Esophagus squamous epithelium (tissue), 5 donors: ENCODE measurements at places on chromosomes 2 and 18.

- H3K36me3 ChIP-seq: no peaks in the 10 kb centered on the region
- H3K4me1 ChIP-seq: no peaks in the 10 kb centered on the region
- no peaks in the 10 kb centered on the region for H3K27me3 ChIP-seq
- H3K27ac ChIP-seq: no peak overlapping the region
- no peak overlapping the region for H3K4me3 ChIP-seq
- DNase-seq: no peak
Observed at GRCh38 chr2:24984912-24985311, 13.2 kb upstream of the DNAJC27 start.

GRCh38 chr18:34696671-34697070, 13.4 kb upstream of the DTNA start:
- H3K4me1 ChIP-seq: peaks cover 8% of the 10 kb centered on the region
- no peaks in the 10 kb centered on the region for H3K27me3 ChIP-seq
- DNase-seq: no peak

DNA sequence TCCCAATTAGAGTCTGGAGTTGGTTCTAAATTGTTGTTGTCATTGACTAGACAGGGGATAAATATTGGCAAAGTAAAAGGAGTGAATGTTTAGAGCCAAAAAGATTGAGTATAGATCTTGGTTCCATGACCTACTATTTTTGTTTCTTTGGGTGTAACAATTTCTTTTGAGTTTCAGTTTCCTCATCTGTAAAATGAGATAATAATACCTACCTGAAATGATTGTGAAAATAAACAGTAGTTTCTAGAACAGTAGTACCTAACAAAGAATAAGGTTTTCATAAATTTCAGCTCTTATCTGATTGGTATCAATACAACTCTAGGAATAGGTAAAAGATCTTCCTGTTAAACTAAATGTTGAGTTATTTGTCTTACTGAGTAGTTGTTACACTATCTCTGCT, 56.8 kb downstream of the PMS1 start:
- DNase-seq: no peak
- no peaks in the 10 kb centered on the region for H3K27me3 ChIP-seq
- no peak overlapping the region for H3K4me3 ChIP-seq
- no peak overlapping the region for H3K27ac ChIP-seq
- H3K4me1 ChIP-seq: no peaks in the 10 kb centered on the region
- peaks cover 23% of the 10 kb centered on the region for H3K36me3 ChIP-seq

DNA sequence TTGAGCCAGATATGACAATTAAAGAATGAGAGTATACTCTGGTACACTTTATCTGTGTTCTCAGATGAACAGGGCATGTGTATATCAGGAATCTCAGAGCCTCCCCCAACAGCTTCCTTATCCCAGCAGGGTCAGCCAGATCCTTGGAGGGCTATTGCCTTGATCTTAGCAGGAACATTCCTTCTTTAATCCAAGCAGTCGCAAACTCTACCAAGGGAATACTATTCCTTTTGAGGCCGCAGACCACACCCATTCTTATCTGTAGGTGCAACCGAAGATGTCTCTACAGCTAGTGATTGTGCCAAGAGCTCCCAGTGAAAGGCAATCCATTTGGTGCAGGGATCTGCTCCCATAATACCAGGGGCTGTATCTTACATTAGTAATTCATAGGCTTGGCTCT, 118.3 kb upstream of the DOK6 start:
- no peaks in the 10 kb centered on the region for H3K27me3 ChIP-seq
- H3K4me3 ChIP-seq: no peak overlapping the region
- no peaks in the 10 kb centered on the region for H3K4me1 ChIP-seq

DNA sequence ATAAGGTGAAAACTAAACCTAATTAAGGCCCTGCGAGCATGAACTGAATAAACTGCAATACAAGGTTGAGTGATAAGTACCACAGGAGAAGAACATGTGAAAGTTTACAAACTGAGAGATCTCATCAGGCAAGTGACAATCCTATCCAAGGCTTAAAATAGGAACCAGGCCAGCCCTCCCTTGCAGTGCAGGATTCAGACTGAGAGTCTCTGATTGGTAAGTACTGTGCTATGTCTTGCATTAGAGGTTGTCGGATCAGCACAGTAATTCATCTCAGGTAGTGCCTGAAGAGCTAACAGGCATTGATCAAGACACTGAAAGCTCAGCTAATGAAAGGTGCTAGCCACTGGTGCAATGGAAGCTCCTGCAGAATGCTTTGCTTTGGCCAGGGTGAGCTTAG, 801.7 kb upstream of the ID2 start:
- DNase-seq: no peak
- no peak overlapping the region for H3K4me3 ChIP-seq
- H3K4me1 ChIP-seq: no peaks in the 10 kb centered on the region
- H3K27ac ChIP-seq: no peak overlapping the region
- H3K27me3 ChIP-seq: no peaks in the 10 kb centered on the region
- no peaks in the 10 kb centered on the region for H3K36me3 ChIP-seq

- no peaks in the 10 kb centered on the region for H3K36me3 ChIP-seq
- H3K4me1 ChIP-seq: no peaks in the 10 kb centered on the region
- no peaks in the 10 kb centered on the region for H3K27me3 ChIP-seq
- H3K27ac ChIP-seq: no peak overlapping the region
Observed at GRCh38 chr2:13401312-13401711, 684.6 kb downstream of the TRIB2 start.

GRCh38 chr2:32699151-32699550, 71.3 kb downstream of the TTC27 start:
- H3K4me1 ChIP-seq: no peaks in the 10 kb centered on the region
- no peak for DNase-seq
- no peak overlapping the region for H3K4me3 ChIP-seq
- H3K27me3 ChIP-seq: no peaks in the 10 kb centered on the region
- H3K36me3 ChIP-seq: peaks cover 3% of the 10 kb centered on the region

- H3K27me3 ChIP-seq: no peaks in the 10 kb centered on the region
- no peak overlapping the region for H3K27ac ChIP-seq
- no peaks in the 10 kb centered on the region for H3K4me1 ChIP-seq
- no peak overlapping the region for H3K4me3 ChIP-seq
- no peak for DNase-seq
Observed at GRCh38 chr2:237873897-237874551, 14.6 kb downstream of the RAMP1 start.

- H3K36me3 ChIP-seq: no peaks in the 10 kb centered on the region
- H3K27me3 ChIP-seq: peaks cover 5% of the 10 kb centered on the region
Observed at GRCh38 chr2:173290046-173290445, 64.6 kb upstream of the CDCA7 start.

- DNase-seq: no peak
- no peaks in the 10 kb centered on the region for H3K27me3 ChIP-seq
- H3K4me1 ChIP-seq: no peaks in the 10 kb centered on the region
- H3K36me3 ChIP-seq: no peaks in the 10 kb centered on the region
- H3K27ac ChIP-seq: no peak overlapping the region
Observed at GRCh38 chr2:133986081-133986837, 267.6 kb upstream of the MGAT5 start.

GRCh38 chr2:164737612-164738081, 104.0 kb downstream of the COBLL1 start:
- no peak overlapping the region for H3K4me3 ChIP-seq
- H3K4me1 ChIP-seq: peaks cover 46% of the 10 kb centered on the region
- no peaks in the 10 kb centered on the region for H3K27me3 ChIP-seq

DNA sequence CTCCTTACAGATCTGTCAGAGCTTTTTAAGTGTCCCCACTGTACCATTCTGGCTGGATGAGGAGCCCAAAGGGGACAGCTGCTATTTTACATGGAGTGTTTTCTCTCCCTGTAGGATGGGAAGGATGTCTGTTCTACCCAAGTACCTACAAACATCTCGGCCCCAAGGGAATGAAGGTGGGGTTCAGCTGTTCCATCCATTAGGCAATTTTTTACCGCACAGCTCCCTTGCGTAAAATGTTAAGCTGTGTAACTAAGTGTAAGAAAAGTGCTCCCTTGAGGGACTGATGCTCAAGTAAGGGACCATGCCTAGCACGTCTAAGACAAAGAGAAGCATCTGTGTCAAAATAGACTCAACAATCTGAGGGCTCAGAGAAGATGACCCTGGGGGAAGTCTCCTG, 180.3 kb downstream of the MYO5B start:
- no peak overlapping the region for H3K4me3 ChIP-seq
- H3K27me3 ChIP-seq: peaks cover 4% of the 10 kb centered on the region
- no peak overlapping the region for H3K27ac ChIP-seq
- no peak for DNase-seq

DNA sequence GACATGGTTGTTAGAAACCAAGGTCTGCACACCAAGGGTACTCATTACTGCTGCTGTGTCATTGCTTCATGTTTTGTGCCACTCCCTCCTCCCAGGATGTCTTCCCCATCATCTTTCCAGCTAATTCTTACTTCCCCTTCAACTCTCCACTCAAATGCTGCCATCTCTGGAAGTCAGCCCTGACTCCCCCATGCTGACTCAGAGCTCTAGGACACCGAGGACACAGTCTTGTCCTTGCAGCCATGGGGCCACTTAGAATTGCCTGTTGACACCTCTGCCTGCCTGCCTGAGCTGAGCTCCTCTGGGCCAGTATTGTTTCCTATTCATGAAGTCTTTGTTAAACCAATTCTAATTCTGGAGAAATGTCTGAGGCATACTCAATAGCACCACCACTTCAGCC, 100.2 kb downstream of the GYPC start:
- no peak overlapping the region for H3K4me3 ChIP-seq
- DNase-seq: no peak
- H3K27me3 ChIP-seq: no peaks in the 10 kb centered on the region
- H3K36me3 ChIP-seq: no peaks in the 10 kb centered on the region
- no peaks in the 10 kb centered on the region for H3K4me1 ChIP-seq
- no peak overlapping the region for H3K27ac ChIP-seq

DNA sequence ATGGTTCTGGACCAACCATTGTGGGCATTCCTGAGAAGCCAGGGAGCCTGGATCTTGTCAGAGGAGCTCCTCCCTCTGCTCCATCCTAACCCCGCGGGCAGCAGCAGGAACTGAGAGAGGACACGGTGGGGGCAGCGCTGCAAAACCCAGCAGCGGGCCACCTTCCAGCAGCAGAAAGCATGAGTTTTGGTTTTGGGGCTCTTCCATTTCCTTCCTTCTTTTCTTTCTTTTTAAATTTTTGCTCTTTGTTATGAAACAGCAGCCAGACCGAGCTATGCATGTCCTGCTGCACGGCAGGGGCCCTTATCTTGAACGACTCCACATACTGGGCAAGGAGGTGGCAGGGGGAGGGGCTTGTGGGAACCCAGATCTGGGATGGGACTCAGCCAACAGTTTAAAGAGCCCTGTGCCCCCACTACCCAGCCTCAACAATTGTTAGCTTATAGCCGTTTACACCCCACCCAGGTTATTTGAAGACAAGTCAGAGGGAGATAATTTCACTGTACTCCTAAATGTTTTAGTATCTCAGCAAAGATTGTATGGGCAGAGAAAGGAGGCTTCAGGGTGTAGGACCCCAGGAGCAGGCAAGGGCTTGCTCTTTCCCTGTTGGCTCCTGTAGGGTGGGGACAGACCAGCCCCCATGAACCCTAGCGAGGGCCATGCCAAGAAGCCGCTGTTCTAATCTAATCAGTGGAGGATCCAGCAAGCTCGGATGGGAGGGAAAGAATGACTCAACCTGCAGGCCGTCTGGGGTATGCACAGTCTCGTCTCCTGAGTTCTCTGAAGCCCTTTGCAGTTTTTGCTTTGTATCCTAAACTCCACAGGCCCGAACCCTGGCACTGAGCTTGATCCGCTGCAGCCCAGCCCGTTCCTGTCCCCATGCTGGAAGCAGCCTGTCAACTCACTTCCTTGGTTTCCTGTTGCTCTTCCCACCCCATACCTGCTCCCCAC, 75.3 kb downstream of the LRRFIP1 start:
- DNase-seq: no peak
- peaks cover 100% of the 10 kb centered on the region for H3K4me1 ChIP-seq
- peak overlapping the region; percentile 26 for H3K4me3 ChIP-seq
- peak overlapping the region; percentile 61 for H3K27ac ChIP-seq

DNA sequence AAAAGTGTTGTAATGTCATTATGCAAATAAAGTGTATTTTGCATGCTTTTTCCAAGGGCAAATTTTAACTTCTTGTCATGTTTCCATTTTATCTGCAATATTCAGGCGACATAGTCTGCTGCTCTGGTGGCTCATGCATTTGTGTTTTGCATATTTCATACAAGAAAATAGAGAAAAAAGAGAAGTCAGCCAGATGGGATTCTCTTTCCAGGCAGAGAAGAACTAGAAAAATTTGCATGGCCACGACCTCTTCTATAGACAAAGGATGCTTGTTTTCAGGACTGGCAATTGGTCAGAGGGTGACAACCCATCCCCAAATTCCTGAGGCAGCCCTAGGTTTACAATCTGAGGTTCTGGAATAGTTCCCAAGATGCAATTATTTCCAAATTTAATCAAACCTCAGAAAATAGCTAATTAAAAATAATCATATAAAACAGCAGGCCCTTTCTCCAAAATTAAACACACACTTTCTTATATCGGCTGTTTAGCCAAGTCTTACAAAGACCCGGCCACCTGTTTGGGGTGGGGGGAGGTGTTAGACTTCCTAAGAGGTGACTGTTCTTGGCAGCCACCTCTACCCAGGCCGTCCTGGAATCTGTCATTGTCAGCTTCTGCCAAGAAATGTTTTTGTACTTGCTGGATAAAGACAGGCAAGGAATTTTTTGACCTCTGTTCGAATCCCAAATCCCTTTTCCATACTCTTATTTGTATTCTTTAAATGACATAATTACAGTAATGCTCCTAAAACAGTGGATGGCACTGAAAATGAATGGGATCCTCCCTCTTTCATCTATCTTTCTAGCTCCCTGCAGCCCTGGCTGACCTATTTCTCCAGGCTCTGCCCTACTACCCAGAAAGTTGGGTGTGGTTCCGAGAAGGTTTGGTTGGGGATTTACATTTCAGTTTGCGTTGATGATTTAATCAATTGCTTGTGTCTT, 20.8 kb upstream of the SOS1 start:
- H3K4me1 ChIP-seq: no peaks in the 10 kb centered on the region
- DNase-seq: no peak

- no peaks in the 10 kb centered on the region for H3K4me1 ChIP-seq
- no peak overlapping the region for H3K27ac ChIP-seq
- no peaks in the 10 kb centered on the region for H3K27me3 ChIP-seq
Observed at GRCh38 chr2:170493426-170494097, 221.6 kb upstream of the SP5 start.

DNA sequence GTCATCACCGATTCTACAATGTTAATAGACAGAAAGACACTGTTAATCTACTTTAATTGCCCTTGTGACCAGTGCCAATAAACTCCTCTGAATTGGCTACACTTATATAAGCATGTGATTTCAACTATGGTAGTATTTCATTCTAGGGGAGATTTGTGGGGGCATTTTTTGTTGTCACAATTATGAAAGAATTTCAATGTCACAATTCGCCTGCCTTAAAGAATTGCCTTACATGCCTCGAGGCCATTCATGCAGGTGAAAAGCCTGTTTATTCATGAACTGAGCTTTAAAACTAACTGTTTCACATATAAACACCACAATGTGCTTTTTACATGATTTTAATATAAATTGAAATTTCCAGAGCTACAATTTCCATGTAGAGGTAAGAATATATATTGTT, 162.8 kb downstream of the GCA start:
- DNase-seq: no peak
- no peaks in the 10 kb centered on the region for H3K4me1 ChIP-seq
- H3K27me3 ChIP-seq: no peaks in the 10 kb centered on the region
- no peaks in the 10 kb centered on the region for H3K36me3 ChIP-seq
